ENCODE measurements at places on chromosomes 5 and 9.

GRCh38 chr9:135988493-135988892 is 27.3 kb upstream of the UBAC1 start:
- no peak for DNase-seq

DNA sequence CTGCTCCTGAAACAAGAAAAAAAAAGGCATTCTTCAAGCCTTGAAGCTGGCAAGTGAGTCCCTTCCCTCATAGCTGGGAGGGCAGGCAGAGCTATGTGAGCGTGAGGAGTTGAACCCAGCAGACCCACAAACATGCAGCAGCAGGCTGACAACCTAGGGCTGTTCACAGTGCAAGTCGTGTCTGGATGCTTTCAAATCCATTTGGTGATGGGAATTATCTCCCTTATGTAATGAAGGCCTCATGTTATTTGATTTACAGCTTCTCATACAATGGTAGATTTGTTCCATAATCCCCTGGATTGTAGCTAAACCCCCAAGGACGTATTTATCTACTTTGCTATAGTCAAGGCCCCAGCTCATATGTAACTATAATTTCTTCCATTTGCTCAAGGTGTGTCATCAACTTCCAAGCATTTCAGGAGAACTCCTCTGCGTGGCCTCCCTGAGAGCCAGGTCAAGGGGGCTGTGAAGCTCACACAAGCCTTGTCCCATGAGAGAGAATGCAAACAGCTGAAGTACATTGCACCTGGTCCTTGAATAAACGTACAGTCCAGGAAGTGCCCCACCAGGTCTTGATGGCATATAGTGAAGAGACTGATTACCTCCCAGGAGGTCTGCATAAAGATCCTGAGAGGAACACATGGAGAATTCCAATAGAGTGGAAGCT is 124.8 kb upstream of the SLC1A3 start:
- DNase-seq = peak; percentile 61

GRCh38 chr9:99336531-99336930 is 114.4 kb downstream of the SEC61B start:
- peak; percentile 14 for DNase-seq

DNA sequence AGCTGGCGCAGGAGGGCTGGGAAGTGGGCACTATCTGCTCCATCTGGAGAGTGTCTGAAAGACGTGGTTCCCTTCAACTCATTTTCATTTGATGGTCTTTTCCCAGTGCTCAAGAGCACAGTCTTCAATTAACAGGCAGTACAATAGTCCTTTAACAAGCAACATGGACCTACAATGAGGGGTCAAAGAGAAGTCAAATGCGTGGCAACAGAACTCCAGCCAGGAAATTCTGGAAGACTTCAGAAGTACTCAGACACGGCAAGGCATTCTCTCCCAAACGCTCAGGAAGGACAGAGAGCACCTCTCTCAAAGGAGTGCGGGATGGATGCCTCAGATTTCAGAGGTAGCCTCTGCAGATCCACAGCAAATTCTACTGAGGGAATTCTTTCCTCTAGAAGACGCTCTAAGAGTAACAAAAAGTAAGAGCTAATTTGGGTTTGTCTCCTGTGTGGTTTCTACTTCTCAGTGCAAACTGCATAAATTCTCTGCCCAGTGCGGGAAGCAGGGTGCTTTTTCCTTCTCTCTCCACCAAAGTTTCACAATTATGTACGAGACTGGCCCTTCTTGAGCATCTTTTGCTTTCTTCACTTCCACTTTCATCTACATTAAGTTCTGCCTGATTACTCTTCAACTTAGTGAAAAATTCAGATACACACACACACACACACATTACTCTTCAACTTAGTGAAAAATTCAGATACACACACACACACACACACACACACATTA is 56.4 kb downstream of the LHFPL2 start:
- peak; percentile 13 for DNase-seq

DNA sequence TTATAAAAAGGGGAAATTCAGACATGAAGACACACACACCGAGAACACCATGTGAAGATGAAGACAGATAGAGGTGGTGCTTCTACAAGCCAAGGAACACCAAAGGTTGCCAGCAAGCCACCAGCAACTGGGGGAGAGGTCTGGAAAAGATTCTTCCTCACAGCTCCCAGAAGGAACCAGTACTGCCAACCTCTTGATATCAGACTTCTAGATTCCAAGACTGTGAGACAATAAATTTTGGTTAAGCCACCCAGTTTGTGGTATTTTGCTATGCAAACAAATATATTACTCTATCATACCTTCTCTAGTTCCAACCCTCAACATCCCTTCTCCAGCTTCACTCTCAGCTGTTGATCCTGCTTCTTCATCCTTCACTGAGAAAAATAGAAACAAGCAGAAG is 451.1 kb downstream of the EBF1 start:
- no peak for DNase-seq

DNA sequence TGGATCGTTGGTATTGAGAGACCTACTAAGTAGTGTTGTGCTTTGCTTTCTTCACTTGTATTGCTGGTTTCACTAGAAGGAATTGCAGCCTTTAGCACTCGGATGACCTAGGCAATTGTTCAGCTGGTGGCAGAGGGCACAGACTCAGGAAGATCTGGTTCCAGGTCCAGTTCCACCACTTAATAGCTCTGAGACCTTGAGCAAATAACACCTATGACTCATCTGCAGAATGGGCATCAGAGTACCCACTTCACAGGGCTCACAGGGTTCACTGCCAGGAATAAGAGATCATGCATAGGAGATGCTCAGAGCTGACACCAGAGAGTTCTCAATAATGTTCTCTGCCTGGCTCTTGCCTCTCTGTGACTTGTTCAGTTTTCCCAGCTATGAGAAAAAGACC is 133.6 kb downstream of the SIL1 start:
- DNase-seq = peak; percentile 99

DNA sequence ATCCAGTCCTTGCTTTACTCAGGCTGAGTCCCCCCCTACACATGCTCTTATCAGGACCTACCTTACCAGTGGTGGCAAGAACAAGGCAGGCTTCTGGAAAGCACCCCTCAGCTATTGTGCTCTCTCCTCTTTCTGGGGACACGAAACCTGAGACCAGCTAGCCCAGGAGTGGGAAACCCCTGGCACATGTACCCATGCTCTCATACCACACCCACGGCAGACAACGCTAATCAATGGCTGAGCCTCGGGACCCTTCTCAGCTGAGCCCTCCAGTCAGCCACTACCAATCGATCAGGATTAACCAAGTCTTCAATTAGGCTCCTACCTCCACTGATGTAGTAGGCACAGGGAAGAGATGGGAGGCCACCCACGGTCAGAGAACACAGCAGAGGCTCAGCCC is 65.1 kb downstream of the VAV2 start:
- DNase-seq = no peak

- DNase-seq = no peak
These were observed 94.4 kb downstream of the USP20 start for GRCh38 chr9:129929496-129930125.

DNA sequence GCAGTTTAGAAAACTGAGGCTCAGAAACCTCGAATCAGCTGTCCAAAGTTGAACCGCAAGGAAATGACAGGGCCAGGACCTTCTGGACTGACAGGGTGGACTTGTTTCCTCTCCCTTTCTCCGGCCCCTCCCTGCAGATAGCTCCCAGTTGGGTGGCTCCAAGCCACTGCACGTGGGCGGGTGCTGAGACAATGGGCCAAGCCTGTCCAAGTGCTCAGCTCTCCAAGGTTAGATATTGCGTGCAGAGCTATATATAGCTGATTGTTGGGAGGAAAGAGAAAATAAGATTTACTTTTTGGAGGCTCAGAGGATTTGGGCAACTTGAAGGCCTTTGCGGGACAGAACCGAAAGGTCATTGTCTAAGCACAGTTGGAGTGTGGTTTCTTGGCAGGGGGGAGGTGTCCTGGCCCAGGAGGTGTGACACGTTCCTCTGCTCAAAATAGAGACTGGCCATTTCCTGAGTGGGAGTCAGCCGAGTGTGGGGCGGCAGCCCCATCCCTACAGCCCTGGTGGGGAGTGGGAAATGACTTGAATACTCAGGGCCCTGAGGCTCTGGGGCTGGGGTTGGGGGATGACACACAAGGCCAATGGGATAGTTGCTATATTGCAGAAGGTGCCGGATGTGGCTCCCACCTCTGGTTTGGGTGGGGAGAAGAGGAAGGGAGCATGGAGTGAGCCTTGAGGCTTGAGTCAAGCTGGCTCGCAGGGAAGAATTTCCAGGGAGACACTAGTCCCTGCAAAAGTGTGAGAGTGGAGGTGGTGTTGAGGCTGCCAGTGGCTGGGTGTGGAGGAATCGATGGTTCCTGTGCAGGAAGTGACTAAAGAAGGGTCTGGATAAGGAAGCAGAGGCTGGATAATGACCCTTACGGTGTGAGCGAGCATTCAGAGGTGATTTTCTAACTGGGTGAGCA is 44.4 kb upstream of the SMAD5 start:
- no peak for DNase-seq

GRCh38 chr9:134627417-134628353 is 13.9 kb upstream of the COL5A1 start:
- no peak for DNase-seq

DNA sequence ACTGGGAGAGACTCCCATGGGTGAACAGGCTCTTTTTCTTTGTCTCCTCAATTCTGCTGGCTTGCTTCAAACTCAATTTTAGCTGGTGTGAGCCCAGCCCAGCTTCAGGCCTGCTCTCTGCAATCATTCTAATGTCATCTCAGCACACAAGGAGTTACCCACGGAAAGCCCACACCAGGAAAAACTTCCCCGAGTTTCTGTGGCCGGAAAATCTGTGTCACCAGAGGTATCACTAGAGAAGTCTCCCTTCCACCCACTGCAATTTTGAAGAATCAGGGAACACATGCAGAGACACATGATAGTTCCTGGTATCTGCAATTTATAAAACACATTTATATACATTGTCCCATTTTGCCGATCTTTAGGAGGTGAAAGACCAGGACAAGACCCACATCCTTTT is 13.5 kb upstream of the NDFIP1 start:
- no peak for DNase-seq

DNA sequence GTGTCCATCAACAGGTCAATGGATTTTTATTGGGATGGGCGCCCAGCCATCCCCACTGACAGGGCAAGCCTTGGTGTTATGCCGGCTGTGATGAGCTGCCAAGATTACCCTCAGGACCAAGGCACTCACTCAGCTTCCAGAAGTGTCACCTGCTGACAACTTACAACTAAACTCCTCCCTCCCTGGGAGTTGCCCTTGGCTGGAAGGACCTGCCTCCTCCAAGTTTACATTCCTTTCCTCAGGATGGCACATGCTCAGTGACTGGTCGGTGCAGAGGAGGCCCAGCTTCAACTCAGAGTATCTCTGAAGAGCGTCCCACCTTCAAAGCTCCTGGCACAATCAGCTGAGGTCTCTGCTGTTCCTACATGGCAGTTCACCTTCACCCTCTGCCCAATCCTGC is 52.5 kb upstream of the ZBTB43 start:
- DNase-seq = no peak

DNA sequence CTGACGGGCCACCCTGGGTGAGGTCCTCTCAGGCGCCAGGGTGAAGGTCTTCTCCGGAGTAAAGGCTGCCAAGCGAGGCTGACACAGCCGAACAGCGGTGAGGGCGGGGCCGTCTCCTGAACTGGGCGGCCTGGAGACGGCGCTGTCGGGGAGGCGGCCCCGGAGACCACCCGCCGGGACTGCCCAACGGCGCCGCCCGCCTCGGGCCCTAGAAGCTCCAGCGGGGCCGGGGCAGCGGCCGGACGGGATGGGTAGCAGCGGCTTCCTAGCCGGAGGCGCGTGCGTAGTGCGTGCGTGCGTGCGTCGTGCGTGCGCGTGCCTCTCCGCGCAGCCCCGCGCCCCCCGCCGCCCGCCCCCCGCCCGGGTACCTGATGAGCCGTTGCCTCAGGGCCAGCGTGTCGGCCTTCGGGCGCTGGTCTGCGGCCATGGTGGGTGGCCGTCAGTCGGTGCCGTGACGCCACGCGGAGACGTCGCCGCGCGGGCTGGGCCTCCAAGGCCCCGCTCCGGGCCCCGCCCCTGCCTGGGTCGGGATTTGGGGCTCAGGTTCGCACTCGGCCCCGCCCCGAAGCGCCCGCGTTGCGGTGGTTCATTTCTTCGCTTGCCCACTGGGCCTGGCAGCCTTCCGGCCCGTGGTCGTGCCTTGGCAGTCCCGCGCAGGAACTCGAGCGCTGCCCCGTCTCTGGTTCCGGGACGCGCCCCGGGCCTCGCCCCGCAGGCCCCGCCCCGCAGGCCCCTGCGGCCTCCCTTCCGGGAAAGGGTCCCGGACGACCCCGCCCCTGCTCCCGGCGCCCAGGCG is at the start of gene PHYKPL:
Gene PHYKPL (minus strand): TSS at position 679 of the 796 bp plus-strand sequence. CDS start 252 bp downstream, at position 427.
- DNase-seq = peak; percentile 89

DNA sequence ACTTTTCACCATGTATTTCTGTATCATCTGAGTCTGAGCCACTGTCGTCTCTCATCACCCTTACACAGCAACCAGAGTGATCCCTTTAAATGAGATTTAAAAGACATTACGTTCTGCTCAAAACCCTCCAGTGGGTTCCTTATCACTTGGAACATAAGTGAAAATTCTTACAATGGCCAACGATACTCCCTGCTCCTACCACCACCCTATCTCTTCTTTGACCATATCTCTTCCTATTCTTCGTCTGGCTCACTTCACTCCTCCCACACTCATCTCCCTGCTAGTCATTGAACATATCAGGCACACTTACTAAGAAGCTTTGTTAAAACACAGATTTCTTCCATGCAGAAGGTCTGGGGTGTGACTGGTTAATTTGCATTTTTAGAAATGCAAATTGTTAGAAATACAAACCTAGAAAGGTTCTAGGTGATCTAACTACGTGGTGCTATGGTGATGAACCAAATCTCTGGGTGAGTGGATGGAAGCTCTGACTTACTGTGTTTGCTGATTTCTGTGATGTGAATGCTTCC is 166.6 kb upstream of the CD180 start:
- DNase-seq = no peak

GRCh38 chr9:131094622-131095021 is 1.7 kb upstream of the AIF1L start:
- DNase-seq = peak; percentile 20

GRCh38 chr9:116959809-116960208 is 272.7 kb downstream of the TRIM32 start:
- peak; percentile 56 for DNase-seq

GRCh38 chr5:79357398-79357797 is 121.5 kb downstream of the JMY start:
- no peak for DNase-seq

- no peak for DNase-seq
These were observed 57.8 kb downstream of the PRLR start for GRCh38 chr5:35172533-35172932.

DNA sequence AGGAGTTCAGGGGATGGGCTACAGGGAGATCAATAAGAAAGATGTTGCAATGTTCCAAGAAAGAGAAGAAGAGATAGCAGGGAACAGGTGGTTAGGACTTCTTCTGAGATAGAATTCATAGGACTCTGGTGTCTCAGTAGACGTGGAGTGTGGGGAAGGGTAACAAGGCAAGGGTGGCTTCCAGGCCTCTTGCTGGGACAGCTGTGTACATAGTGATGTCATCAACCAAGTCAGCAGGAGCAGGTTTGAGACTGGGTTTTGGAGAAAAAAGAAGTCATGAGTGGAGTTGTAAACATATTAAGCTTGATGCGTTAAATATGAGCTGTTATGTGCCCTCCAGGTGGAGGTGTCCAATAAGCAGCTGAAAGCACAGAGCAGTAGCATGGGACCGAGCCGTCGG is 211.8 kb upstream of the RASEF start:
- peak; percentile 77 for DNase-seq
